Activated CD8-positive, alpha-beta memory T cell treated with anti-CD3 and anti-CD28 coated beads, Interleukin-2, amount 10 ng/mL, durations not matched to agents 7 days and 5 days (primary cell): ENCODE measurements at places on chromosomes 2 and 18.

DNA sequence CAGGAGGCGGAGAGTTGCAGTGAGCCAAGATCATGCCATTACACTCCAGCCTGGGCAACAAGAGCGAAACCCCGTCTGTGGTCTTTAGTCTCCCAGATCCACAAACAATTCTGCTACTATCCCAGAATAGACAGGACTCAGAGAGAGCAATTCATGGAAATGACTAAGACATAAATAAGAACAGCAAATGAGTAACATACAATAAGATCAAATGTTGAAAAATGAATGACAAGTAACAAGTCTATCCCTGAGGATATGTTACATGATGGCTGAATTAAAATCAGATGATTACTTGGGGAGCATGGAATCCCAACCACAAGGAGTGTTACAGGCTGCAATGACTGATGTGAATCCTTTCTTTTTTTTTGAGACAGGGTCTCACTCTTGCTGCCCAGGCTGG lies 10.3 kb downstream of the ARL5A start:
- no peak for DNase-seq

DNA sequence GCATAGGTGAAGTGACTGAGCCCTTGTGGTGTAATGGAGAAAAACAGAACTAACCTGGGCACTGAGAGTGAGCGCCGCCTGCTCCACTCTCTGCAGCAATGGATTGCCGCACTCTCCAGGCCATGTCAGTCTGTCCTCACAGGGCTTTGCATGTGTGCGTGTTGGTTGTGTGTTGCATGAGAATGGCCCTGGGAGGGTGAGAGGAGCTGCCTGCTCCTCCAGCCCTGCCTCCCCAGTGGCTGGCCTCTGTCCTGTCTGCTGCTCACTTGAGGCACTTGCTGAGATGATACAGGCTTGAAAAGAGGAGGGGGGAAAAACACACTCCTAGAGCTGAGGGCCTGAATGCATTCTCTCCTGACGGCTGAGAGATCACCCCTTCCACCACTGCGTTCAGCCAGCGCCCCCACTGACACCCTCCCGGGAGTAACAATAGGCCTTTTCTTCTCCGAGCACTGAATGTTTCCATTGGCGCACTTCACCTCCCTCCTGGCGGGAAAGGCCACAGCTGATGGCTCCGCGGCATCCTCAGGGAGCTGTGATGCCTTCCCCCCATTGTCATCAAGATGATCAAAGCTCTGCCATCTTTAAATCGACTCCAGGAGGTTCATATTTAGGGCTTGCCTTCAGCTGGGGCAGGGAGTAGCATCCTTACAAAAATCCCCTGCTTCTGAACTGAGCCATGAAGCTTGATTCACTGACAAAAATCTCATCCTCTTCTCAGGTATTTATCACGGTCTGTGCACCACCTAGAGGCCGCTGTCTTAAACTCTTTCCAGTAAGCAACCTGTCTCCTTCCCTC lies 49.9 kb upstream of the DAPL1 start:
- DNase-seq = peak; percentile 44

DNA sequence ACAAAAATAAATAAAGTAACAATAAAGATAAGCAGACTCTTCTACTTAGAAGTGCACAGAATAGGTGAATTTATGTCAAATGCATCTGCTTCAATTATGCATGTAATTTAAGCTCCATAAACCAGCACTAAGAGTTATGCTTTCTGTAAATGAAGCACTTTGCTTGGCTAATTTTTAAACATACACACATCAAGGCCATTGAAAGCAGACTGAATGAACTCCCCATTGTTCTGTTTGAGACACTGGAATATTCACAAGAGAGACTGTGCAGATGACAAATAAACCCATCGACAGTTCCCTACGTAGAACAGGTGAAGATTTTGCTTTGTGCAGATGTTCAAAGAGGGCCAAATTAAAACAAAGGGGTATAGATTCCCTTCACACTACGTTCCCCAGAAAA lies 133.4 kb downstream of the PID1 start:
- no peak for DNase-seq

DNA sequence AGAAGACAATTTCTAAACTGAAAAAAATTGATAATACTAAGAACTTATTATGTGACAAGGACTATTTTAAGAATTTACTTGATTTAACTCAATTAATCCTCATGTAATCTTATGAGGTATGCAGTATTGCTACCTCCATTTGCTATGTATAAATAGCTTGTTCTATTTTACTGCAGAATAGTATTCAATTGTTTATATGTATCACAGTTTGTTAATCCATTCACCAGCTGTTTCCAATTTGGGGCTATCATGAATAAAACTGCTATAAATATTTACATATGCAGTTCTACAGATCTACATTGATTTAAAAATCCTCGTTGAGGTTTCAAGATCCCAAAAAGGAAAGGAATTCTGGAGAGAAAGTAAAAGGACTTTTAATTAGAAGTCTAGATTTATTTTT lies 54.8 kb upstream of the DOCK10 start:
- no peak for DNase-seq

- DNase-seq = no peak
Measured at GRCh38 chr18:10085416-10085815, 171.6 kb downstream of the VAPA start.

GRCh38 chr2:35081001-35081621 lies 1274.5 kb upstream of the CRIM1 start:
- no peak for DNase-seq

DNA sequence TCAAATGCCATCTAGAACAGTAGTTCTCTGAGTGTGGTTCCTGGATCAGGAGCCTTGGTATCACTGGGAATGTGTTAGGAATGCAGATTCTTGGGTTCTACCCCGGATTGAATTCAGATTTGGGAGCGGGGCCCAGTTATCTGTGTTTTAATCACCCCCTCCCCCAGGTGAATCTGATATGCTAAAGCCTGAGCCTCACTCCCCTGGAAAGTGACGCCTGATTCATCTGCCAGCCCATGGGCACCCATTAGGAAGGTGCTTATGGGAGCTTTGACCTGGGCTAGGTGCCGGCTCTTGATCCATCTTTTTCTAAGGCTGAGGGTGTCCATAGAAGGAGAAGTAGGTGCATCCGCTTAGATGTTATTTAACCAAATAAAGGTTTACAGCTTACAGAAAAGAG lies 199.4 kb downstream of the NEDD4L start:
- DNase-seq = no peak

GRCh38 chr2:120956486-120957156 lies 221.0 kb downstream of the GLI2 start:
- no peak for DNase-seq

DNA sequence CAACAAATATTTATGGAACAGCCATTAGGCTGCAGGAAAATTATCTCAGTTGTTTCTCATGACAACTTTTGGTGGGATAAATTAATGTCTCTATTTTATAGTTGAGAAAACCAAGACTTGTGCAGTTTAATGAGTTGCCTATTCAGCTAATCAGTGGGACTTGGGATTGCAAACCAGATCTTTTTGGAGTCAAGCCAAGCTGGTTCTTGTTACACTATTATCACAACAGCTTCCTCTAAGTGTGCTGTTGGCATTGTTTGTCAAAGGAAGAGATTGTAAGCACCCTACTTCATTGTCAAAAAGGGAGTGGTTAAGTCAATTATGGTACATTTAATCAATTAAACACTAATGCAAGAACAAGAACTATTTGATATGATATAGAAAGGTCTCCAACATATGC lies 119.2 kb downstream of the PAX3 start:
- DNase-seq = no peak

DNA sequence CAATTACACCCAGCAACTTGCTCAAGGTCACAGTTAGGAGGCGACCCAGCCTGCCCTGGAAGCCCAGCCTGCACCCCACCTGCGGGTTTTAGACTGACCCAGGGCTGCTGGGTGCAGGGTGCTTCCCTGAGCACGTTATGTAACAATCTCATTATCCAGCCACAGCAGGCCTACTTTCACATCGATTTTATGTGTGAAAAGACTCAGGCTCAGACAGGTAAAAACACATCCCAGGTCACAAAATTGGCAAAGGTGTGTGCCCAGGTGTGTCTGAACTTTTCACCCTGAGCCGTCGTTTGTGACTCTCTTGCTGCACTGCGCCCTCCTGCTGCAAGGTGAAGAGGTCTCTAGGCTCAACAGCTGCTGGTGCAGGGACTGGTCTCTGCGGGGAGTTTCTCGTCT lies 668.2 kb upstream of the HS6ST1 start:
- DNase-seq = no peak

DNA sequence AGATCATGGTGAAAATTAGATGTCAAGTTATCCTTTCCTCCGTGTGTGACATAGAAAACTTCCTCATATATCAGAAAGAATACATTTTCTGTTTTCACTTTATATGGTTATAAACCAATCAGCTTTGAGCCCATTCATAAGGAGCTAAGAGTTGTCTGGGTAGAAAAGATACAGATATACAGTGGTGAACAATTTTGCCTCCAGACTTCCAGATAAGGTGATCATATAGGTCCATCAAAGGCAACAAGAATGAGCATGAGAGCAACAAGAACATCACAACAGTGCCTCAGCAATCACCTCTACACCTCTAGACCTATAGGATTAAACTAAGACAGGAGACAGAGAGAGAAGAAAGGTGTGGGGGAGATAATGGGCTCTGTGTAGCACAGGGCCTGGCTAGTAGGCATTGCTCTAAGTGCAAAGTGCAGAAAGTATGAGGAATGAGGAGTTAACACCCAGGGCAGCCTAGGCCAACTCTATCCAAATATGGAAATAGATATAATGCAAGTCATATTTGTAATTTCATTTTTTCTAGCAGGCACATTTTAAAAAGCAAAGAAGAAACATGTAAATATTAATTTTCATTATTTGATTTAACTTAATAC lies 8.3 kb downstream of the TNP1 start:
- DNase-seq = no peak

DNA sequence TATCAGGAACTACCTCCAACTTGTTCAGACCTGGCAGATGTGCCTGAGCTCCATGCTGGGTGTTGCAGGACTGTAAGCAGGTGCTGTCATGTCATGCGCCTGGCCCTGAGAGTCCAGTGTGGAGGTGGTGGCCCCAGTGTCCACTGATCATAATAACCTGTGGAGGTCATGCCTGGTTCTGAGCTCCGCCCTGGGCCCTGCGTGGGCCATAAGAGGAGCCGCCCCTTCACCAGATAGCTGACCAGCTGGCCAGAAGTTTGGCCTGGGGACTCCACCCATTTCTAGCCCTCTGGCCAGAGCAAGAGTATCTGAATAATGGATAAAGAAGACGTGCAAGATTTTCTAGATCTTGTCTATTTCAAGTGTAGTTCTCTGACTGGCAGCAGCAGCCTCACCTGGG lies 72.4 kb downstream of the CTIF start:
- DNase-seq = no peak

GRCh38 chr2:184598316-184599053 lies at the start of gene ZNF804A:
Gene ZNF804A, plus strand, starts transcription at chr2:184598529. Its CDS starts 431 bp downstream, at chr2:184598960.
- no peak for DNase-seq

GRCh38 chr2:97698530-97698929 lies 14.8 kb upstream of the ZAP70 start:
- DNase-seq = no peak

DNA sequence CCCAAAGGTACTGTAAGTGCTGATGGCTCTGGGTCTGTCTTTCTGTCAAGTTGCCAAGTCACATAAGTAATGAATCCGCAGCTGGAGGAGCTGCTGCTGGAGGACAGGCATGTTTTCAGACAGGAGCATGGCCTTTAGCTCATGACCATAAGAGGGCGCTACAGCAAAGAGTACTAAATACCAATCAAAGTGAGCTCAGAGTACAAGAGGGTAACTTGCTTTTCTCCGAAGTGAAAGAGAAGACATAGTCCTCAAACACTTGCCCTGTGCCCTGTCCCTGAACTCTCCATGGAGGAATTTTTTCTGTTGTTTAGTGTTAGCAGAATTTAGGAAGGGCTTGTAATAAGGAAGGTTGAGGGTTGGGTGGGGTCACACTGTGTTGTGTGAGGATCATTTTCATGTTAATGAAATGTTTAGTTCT lies 58.0 kb upstream of the EML6 start:
- DNase-seq = peak; percentile 61
